ENCODE measurements at places on chromosomes 3 and 15.
A peak's percentile ranks its signal among the peaks of the same experiment; 100 is the strongest.

- peak; percentile 74 for DNase-seq
Observed at GRCh38 chr3:122111974-122112373, 56.8 kb downstream of the CD86 start.

- DNase-seq = no peak
Observed at GRCh38 chr3:125061170-125061569, 5.4 kb upstream of the HEG1 start.

- no peak for DNase-seq
Observed at GRCh38 chr3:56613016-56613415, 56.0 kb downstream of the CCDC66 start.

DNA sequence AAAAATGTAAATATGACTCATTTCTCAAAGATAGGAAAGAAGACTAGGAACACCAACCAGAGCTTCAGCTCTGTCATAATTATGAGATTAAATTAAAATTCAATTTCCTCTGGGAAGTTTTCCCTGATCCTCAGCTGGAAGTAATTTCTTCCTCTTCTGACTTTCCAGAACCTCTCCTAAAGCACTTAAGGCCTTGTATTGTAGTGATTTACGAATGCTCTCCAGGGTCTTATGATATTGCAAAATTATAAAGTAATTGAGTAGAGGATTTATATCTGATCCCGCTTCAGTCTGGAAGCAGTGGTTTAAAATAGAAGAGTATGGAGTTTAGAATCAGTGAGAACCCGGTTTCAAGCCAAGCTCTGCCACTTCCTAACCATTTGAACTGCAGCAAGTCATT, 279.8 kb downstream of the ZPLD1 start:
- DNase-seq = no peak

DNA sequence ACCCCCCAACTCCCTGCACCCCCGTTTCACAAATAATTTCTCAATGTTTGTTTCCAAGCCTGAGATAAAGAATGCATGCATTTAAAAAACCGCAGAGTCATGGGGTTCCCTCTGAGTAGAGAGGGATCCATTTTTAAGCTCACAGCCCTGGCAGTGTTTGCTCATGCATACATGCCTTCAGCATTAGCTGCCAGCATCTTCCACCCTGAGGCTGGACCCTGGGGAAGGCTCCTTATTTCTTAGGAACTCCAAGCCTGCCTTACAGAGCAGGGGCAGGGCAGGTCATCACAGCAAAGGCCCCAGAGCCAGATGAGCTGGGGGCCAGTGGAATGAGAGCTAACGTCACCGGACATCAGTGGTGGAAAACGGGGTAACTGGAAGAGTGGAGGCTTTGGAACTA, 31.3 kb downstream of the TLE3 start:
- DNase-seq = no peak
